Epithelial cell of proximal tubule (primary cell): ENCODE measurements at places on chromosomes 5 and 9. TPM values are rescaled to one million over a fixed set of nuclear protein-coding genes. Genes with fewer than 3 reads are reported as not detected.

DNA sequence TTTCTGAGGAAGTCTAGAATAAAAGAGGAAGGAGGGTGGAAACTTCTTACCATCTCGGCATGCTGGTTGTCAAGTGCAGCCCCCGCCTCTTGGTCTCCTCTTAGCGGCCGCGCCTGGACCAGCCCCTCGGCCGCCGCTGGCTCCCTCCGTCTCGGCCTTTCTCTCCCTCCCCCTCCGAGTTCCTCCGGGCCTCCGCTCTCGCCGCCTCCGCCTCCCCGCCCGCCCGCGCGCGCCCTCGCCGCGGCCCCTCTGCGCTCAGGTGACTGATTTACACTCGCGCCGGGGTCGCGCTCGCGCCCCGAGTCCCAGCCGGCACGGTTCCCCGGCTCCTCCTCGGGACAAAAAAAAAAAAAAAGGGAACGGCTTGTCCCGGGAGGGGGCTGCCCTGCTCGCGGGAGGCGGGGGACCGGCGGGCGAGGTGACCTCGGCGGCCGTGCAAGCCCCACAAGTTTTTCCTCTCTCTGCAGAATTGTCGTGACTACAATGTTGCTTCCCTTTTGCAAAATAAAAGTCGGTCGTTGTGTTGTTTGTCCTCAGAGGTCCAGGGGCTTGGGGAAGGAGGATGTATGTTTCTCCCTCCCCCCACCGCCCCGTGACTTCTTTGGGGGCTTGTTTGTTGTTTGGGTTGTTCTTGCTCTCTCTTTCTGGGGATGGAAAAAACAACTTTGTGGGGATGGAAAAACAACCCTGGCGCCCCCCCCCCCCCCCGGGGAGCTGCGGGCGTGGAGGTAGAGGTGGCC lies at the start of gene BNC2:
BNC2 (minus strand) TSS at position 75 of the 740 bp plus-strand sequence; CDS start at position 53, 22 bp downstream.
- DNase-seq = no peak

INSL6 gene
- total RNA-seq = not detected in 2 replicates

GRCh38 chr9:114221706-114222465 lies 66.5 kb downstream of the COL27A1 start:
- DNase-seq = no peak

GRCh38 chr5:149795360-149795759 lies 65.2 kb downstream of the PPARGC1B start:
- DNase-seq = no peak

PCDHGC4 gene
- total RNA-seq = 0.07 and 0.46 TPM in 2 replicates

DNA sequence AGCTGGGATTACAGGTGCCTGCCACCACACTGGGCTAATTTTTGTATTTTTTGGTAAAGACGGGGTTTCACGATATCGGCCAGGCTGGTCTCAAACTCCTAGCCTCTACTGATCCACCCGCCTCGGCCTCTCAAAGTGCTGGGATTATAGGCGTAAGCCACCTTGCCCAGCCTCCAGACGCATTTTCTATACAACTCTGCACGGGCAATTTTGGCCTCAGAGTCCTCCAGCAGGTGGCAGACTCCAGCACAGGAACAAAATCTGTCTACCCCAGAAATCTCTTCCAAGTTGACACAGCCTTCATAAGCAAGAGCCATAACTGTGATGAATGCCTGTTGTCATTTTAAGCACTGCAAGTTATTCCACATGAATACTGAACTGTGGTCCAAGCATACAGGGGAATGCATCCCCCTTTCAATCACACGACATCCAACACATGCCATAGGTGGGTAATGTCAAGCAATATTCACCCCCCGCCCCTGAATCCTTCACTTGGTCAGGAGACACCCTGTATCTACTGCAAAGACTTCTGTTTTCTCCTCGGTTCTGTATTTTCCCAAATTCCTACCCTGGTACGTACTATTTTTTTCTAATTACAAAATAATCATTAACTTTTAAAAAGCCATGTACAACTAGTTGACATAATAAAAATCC lies 50.8 kb downstream of the ALDH7A1 start:
- DNase-seq = no peak

- no peak for DNase-seq
Measured at GRCh38 chr5:142550471-142550870, 135.4 kb downstream of the FGF1 start.

DNA sequence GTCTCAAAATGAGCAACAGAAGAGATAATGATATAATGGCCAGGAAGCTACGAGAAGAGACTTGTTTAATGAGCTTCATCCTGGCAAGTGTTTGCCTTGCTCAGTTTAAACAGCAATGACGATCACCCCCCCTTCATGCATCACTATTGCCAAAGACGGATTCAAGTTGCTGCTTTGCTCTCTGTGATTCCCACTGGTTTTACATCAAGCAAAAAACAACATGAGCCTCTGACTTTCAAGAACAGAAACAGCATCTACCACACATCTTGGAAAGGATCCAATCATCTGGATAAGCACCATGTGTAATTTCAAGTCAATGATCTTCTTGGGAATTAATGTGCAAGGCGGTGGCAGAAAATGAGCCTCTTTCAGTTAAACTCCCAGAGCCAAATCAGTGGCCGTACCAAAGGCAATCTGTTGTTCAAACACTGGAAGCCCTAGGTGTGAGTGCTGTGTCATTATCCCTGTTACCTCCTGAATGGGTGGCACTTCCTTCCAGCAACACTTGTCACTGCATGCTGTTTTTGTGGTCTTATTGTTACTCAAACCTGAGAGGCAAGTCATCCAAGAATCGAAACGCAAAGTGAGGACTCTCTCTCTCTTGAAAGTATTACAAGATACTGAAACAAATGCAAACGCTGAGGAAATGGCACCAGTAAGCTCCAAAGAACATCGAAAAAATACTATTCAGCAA lies 72.8 kb downstream of the MED27 start:
- DNase-seq = no peak

PCDHB12 gene
- not detected in 2 replicates for total RNA-seq

F2RL1 gene
- 91.6 and 112 TPM in 2 replicates for total RNA-seq

GRCh38 chr5:91976451-91976850 lies 593.3 kb upstream of the ARRDC3 start:
- DNase-seq = no peak

DNA sequence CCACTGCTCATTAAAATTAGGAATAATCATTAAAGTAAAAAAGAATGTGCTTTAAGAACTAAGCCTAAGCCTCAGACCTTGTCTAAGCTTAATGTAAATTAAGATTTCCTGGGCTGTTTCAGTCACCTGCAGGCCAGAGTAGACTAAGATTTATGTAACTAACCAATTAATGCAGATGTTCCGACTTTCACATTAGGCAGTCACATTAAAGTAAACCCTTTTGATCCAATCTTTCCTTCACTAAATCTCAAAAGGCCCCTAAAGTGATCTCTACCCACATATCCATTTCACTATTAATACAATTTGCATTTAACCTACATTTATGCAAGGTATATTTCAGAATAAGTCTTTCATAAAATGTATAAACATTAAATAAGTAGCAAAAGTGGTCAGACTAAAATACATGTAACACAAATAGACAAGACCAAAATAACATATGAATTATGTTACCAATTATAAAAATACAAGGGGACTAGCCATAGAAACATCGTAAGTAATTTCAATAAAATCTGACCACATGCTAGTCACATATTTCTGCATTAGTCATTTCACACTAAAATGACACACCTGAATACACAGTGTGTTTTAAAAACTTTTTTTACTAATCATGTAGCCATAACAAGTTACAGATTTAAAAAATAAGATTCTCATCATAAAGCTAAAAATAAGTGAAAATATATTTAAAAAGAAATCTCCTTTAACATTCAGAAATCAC lies 7.7 kb downstream of the NR3C1 start:
- DNase-seq = no peak

ZNF354C gene
- total RNA-seq = 2.4 and 3.1 TPM in 2 replicates

DNAJB5 gene
- total RNA-seq = 11.1 and 20.2 TPM in 2 replicates

GRCh38 chr5:74969726-74970125 lies 82.6 kb downstream of the GCNT4 start:
- DNase-seq = no peak

- DNase-seq = no peak
Measured at GRCh38 chr9:1047591-1048230, 2.4 kb upstream of the DMRT2 start.

DNA sequence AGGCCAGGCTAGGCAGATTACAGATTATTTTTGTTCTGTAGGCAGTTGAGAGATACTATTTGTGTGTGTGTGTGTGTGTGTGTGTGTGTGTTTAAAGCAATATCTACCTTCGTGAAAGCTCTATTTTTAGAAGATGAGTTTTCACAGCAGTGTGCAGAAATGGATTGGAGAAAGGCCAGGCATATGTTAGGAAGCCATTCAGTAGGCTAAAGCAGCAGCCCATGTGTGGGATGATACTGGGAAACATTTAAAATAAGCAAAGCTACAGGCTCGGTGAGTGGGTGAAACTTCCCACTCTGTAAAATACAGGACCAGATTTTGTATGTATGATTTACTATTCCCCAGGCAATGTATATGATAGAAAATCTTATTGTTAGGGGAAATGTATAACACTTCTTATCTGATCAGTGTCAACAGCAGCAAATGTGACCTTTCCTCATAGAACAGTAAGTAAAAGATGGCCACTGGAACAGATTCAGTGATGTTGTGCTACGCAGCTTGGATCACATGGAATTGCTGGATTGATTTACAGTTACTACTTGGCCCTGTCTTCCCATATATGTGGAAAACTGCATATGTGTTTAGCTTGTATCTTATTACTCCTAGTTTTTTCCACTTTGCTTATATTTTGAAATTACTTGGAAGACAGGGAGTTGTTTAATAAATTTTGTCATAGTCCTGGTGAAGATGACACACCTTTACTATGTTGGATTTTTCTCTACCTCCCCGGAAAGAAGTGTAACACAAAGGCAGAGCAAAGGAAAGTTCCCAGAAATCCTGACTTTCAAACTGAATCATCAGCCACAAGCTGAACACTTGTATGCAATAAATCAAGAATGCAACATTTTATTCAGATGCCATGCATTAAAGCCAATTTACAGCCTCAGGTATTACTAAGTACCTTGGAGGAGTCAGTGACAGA lies 1077.7 kb upstream of the SEMA6A start:
- no peak for DNase-seq

GRCh38 chr9:88990729-88991065 lies 571 bp upstream of the S1PR3 start:
- DNase-seq = no peak

CAVIN4 gene
- total RNA-seq = 0.36 and 0.98 TPM in 2 replicates

DNA sequence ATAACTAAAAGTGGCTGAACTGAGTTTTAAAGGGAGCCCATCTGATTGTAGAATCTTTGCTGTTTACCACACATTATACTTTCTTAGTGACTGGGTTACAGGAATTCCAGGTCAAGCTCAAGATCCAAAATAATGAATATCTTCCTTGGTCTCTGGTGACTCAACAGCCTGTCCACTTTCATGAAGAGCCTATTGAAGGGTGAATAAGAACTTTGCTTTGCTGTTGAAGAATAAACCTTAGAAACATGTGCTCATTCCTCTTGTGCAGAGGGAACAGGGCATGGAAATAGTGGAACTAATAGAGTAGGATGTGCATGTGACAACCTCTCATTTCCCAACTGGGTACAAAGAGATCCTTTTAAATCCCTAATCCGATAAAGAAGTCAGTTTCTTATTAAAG lies 21.4 kb downstream of the ALDH1A1 start:
- DNase-seq = peak; percentile 96

DNA sequence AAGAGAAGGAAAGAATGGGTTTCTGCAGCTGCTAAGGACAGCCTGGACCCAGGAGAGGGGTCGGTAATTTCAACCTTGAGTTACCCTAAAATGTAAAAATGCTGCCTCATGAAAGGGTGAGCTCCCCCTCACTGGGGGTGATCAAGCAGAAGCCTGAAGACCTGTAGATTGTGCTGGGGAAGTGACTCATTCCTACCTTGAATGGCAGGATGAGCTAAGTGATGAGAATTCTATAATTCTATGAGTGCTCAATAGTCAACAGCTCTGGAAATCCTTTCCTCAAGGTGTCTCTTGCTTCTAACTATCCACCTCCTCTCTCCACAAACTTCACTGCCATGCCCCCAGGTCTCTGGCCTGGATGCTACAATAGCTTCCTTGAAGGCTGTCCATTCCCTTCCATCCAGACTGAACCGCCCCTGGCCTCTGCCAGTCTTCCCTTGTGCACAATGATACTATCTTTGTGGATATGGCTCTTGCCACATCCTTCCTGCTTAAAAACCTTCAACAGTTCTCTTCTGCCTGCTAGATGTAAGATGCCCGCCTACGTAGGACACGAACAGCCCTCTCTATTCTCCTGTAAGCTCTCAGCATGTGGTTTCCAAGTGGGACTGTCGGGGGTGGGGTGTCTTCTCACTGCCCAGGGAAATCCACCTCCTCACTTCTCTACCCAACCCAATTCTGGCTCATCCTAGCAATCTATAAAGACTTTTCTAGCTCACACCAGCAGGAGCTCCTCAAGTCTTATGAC lies 50.6 kb downstream of the PTPN3 start:
- no peak for DNase-seq

FOXD4L4 gene
- total RNA-seq = not detected in 2 replicates

DNA sequence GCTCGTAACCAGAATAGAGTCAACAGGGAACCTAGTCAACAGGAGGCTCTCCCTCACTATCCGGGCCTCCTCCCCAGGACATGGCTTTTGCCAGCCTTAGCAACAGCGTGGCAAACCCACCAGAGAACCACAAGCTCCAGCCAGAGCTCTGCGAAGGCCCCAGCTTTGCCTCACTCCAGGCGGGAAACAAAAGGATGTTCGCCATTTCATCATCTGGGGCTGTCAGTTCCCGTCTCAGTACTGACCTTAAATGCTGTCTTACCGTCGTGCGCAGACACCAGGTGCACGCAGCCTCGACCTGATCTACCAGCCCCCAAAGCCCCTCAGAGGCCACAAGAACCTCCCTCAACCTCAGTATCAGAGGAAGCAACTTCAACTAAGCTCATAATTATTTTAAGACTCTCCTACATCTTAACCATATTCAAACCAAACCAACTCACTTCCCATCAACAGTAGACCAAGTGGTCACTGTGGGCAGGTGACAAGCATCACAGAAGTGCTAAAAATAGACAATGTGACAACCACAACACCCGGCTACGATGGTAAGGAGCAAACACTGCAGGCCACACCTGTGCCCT lies 71.4 kb downstream of the SEMA4D start:
- no peak for DNase-seq

- DNase-seq = no peak
Measured at GRCh38 chr5:151089726-151090125, 8.9 kb upstream of the TNIP1 start.

- DNase-seq = no peak
Measured at GRCh38 chr9:21070906-21071305, 6.8 kb downstream of the IFNB1 start.

- peak; percentile 19 for DNase-seq
Measured at GRCh38 chr5:94174748-94175411, 433.5 kb upstream of the POU5F2 start.

- DNase-seq = no peak
Measured at GRCh38 chr5:146582051-146582596, 66.1 kb upstream of the GPR151 start.

GRCh38 chr5:1892685-1893445 lies 10.1 kb upstream of the IRX4 start:
- DNase-seq = no peak

FBXL7 gene
- total RNA-seq = 4.7 and 5.6 TPM in 2 replicates

- DNase-seq = peak; percentile 66
Measured at GRCh38 chr5:65624025-65624570, at the start of gene TRIM23. TRIM23 (minus strand) TSS chr5:65624333; CDS start chr5:65624274, 59 bp downstream.
